ENCODE measurements at places on chromosomes 13 and 19. TPM values are rescaled to one million over a fixed set of nuclear protein-coding genes. Genes with fewer than 3 reads are reported as not detected.

Gene IRS2
- 5.5 TPM for total RNA-seq

Gene CLEC17A
- total RNA-seq: 0.17 TPM

Gene OR10H1
- not detected for total RNA-seq

Gene ZNF724
- 13.8 TPM for total RNA-seq

Gene RASL11A
- total RNA-seq: 2.1 TPM

GRCh38 chr19:32750441-32751055 lies 31.0 kb downstream of the TDRD12 start:
- DNase-seq: no peak

GRCh38 chr19:47860602-47861297 lies 1.7 kb downstream of the TPRX2 start:
- no peak for DNase-seq

GRCh38 chr13:95480791-95481780 lies 71.4 kb upstream of the CLDN10 start:
- DNase-seq: no peak

DNA sequence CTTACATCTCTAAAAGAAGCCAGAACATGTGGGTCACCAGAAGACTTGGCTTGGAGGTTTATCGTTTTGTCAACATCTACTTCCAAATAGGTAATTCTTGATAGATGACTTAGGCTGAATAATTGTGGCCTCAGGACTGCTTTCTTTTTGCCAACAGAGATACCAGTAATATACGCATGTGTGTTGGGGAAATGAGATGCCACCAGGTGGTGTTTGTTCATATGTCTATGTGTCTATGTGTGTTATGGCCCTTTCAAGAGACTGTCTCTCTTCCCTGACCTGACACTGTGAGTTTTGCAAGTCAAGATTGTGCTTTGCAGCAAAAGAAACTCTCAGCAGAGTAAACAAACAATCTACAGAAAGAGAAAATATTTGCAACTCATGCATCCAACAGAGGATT lies 31.6 kb upstream of the METTL21C start:
- DNase-seq: no peak

DNA sequence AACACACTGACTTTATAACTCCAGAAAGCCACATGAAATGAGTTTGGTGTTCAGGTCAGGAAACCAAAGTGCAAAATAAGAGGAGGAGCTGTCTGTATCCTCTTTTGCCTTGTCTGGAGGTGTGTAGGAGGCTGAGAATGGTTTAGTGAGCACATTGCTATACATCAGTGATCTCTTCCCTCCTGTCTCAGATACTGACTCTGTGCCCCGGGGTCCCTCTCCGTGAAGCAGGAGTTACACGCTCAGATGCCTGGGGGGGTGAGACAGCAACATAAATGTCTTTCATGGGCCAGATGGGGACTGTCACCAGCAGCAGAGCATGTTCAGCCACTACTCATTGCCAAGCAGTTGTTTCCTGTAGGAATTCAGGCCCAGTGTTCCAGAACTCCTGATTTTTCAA lies 285.4 kb downstream of the ATP8A2 start:
- no peak for DNase-seq

DNA sequence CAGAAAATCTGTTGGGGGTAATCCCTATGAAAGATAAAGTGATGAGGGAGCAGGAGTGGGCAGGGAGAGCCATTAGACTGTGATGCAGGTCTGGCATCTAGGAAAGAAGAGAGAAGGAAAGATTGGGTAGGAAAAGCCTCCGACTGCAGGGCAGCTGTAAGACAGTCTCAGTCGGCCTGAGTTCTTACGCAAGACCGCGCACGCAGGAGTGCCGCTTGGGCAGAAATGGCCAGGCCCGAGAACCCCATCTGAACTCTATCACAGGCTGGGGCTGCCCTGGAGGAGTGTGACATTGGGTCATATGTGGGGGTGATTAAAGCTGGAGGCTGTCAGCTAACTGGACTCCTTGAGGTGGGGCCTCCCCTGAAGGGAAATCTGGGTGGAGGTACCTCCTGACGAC lies 13.9 kb upstream of the FBXL3 start:
- no peak for DNase-seq

- DNase-seq: no peak
Observed at GRCh38 chr13:64553411-64554129, 2676.6 kb downstream of the PCDH9 start.

DNA sequence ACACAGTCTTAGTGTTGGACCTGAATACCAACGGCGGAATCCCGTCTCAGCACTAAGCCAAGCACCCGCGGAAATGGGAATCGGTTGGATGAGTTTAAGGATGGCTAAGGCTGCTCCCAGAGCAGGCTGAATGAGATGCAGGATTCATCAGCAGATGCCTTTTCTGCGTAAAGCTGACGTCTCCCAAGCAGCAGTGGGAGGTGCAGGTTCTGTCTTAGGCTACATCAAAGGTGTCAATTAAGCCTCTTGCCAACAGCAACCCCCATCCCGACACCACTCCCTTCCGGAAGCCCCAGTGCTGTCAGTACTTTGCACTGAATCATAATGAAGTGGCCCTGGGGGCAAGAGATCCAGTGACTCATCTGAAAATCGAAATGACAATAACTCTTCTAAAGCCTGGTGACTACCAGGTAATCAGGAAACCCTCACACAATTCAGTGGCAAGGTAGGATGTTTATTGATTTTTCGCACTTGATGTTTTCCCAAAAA lies 275.6 kb downstream of the DCLK1 start:
- no peak for DNase-seq

DNA sequence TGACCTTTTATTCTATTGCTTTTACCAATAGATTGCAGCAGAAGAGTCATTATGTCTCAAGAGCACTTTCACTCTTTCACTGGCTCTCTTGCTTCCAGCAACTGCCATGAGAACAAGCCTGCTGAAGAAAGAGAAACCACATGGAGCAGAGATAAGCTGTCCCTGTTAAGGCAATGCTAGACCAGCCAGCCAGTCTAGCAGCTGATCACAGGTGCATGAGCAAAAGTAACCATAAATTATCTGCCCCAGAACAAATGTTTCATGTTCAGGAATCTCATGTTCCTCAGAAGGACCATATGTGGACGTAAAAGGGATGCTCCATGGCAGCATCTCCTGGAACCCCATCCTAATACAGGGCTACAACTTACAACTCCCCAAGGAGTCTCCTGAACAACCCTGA lies 20.4 kb upstream of the DCLK1 start:
- DNase-seq: no peak

DNA sequence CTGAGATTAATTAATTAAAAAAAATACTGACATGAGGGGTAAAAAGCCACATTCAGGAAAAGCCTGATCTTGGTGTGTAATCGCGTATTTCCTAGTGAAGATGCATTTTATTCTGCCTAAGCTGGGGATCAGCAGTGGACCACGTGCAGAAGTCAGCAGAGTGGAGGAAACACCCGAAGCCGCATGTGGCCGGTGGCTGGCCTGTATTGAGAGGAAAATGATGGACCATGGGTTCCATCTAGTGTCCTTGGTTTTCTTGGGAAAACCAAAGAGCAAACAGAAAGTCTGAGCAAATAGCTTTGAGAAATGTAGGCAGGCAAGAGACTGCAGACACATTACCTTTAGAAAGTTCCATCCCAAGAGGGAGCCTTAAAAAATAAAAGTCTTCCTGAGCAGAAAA lies 23.7 kb upstream of the SHISA2 start:
- no peak for DNase-seq

- peak; percentile 38 for DNase-seq
Observed at GRCh38 chr13:114151565-114152284, 19.3 kb upstream of the RASA3 start.

DNA sequence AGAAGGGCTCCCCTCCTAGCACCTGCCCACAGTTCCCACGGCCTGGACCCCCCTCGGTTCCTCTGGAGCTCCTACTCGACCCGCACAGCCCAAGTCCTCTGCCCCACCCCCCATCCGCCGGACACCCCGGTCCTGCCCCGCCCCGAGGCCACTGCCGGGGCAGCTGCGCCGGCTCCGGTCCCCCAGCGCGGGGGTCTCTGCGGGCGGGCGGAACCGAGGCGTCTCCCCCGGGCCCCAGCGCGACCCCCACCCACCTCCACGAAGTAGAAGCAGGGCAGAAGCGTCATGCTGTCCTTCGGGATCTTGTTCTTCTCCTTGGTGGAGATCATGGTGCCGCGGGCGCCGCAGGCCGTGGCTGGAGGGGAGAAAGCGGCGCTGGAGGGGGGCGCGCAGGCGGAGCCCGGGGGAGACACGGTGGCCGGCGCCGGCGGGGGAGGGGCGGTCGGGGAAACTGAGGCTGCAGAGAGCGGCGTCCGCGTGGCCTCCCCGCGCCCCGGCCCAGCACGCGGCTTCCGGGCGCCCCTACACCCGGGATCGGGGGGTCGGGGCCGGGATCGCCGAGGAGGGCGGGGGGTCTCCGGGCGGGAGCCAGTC lies 427 bp downstream of the PLPPR3 start:
- no peak for DNase-seq

DNA sequence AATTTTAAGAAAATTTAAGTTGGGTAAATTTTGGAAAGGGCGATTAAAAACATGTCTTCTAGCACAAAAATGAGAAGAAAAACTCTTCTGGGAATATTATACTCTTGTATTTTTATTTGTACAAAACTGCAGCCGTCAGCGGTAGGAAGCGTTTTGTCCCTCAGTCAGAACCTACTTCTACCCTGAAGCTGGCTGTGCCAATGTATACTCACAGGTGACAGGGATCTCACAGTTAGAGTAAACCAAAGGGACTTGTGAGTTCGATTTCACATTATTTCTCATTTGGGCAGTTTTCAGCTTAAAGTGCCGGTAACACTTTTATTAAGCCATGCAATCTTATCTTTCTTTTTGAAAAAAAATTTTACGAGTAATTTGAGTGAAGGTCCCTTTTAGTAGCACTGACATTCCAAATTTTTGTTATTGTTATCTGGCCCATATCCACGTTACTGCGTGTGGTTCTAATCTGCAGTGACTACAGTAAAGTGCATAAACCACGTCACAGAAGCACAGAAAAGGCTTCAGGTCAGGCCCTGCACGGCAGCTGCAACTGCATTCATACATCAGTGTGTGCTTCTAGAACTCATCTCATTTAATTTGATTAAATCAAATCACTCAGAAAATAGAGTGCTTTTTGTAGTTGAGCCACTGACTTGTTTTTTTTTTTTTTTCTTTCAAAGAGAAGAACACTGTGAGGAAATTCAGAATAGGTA lies 387.3 kb downstream of the LIG4 start:
- no peak for DNase-seq

All from activated naive CD8-positive, alpha-beta T cell treated with anti-CD3 and anti-CD28 coated beads, Interleukin-2, amount 10 ng/mL, durations not matched to agents 7 days and 5 days (primary cell).